ENCODE measurements at places on chromosomes 16 and 17.
A peak's percentile ranks its signal among the peaks of the same experiment; 100 is the strongest.

DNA sequence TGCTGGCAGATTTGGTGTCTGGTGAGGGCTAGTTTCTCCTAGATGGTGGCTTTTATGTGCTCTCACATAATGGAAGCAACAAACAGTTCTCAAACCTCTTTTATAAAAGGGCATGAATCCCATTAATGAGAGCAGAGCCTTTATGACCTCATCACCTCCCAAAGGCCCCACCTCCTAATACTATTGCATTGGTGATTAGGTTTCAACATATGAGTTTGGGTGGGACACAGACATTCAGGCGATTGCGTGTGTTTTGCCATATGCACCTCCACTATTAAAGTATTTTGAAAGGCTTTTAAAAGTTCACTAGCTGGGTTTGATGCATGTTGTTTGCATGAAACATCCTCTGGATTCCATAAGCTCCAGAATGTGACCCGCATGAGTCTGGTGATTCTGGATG is 24.4 kb upstream of the DNAJA2 start:
- DNase-seq, result no peak

DNA sequence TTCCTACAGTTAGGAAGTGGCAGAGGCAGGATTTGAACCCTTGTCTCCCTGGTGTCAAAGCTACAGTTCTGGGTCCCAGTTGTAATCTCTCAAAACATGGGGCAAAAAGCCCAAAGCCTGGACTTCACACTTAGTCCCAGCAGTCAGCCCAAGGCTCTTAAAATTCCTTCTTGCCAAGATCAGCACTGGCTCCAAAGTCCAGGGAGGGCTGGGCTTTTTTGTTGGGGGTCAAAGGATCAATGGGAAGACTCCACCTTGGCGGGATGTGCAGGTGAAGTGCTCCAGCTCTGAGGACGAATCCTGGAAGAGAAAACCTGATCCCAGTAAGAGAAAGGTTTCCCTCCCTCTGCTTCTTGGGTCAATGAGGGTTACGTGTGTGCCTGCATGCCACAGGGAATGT is 195.5 kb downstream of the HAPSTR1 start:
- no peak for DNase-seq

DNA sequence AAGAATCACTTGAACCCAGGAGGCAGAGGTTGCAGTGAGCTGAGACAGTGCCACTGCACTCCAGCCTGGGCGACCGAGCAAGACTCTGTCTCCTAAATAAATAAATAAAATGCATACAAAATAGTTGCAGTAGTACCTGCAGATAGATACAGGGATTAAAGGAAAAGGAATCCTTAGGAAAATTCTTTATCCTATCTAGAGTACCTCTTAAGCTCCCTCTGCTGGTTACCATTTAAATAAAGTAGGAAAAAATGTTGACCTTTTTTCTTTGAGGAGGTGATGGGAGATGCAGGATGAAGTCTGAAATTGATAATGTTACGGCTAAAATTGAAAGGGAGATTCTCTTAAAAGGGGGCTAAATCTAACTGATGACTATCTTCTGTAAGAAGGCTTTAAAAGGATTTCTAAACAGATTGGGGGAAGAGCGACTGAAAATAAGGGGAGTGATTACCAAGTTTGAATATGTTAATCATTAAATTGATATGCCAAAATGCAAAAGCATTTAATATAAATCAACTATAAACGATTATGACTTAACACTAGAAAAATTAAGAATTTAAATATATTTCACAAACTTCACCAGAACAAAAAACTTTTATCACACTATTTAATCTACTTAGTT is 29.4 kb downstream of the C16orf87 start:
- no peak for DNase-seq

- no peak for DNase-seq
Observed at GRCh38 chr17:74049167-74049966, 154.1 kb upstream of the RPL38 start.

DNA sequence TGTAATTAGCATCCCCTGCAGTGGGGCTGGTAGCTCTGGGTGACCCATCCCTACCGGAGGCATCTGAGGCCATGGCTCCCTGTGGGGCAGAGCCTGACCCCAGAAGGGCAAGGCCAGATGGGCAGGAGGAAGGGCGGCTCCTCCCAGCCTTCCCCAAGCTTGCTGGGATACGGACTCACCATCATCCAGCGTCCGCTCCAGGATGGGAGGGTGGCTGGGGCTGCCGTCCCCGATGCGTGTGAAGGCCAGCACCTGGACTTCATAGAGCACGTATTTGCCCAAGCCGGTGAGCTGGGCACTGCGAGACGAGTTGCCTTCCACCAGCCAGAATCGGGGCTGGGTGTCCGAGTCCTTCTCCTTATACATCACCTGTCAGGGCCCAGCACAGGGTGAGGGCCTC is 81.6 kb upstream of the CDC42EP4 start:
- DNase-seq, result no peak

- peak; percentile 86 for DNase-seq
Observed at GRCh38 chr17:44210342-44211192, 8.9 kb downstream of the UBTF start.

DNA sequence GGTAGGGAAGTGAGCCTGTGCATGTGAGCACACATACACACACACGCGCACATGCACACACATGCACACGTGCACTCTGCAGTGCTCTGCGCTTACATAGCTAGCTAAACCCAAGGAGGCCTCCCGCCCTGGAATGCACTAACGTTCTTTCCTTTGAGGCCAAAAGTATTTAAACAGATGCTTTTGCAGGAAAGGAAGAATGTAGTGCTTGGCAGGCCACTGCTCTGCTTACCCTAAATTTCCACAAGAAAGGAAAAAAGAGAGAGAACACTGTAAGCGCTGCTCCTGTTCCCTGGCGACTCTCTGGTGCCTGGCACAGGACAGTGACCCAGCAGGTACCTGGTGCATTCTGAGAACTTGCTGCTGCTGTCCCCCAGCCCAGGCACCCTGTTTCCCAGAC is 31.3 kb upstream of the MRPS23 start:
- DNase-seq, result no peak

GRCh38 chr16:54362591-54363206 is 76.1 kb upstream of the IRX3 start:
- DNase-seq, result no peak

DNA sequence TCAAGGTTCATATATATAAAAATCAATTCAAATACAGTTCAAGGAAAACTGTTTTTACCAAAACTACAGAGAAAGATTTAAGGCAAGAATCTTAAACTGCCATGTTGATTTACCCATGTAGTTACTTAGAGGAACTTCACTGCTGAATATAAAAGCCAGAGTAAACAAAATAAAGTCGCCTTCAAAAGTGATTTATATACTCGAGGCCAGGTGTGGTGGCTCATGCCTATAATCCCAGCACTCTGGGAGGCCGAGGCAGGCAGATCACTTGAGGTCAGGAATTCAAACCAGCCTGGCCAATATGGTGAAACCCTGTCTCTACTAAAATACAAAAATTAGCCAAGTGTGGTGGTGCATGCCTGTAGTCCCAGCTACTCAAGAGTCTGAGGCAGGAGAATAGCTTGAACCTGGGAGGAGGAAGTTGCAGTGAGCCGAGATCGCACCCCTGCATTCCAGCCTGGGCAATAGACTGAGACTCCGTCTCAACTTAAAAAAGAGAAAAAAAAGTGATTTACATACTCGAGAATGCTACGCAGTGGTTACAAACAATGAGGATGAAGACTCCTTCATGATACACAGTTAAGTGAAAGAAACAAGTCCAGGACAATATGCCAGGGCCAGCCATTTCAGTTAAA is 54.1 kb upstream of the CNEP1R1 start:
- no peak for DNase-seq

- no peak for DNase-seq
Observed at GRCh38 chr17:78819402-78819801, 21.2 kb downstream of the USP36 start.

DNA sequence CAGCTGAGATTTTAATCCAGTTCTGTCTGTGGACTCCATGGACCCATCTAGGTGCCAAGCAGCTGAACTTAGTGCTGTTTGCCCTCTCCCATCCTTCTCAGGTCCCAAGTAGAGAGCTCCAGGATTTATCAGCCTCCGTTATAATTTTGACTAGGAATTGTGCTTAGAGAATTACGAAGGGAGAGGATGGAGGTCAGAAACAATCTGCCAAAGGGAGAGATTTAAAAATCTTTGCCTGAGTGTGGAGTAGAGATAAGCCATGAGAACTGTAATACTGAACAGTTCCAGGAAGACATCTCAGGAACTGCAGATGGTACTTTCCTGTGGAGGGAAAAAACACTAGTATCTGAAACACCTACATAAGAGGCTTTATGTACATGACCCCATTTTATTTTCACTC is 27.0 kb downstream of the CEP95 start:
- DNase-seq, result no peak

GRCh38 chr17:80485846-80486245 is 9.4 kb upstream of the NPTX1 start:
- no peak for DNase-seq
